ENCODE measurements at places on chromosomes 12 and 14.

GRCh38 chr12:121128908-121129810 is 3.5 kb upstream of the P2RX7 start:
- peak; percentile 93 for DNase-seq

DNA sequence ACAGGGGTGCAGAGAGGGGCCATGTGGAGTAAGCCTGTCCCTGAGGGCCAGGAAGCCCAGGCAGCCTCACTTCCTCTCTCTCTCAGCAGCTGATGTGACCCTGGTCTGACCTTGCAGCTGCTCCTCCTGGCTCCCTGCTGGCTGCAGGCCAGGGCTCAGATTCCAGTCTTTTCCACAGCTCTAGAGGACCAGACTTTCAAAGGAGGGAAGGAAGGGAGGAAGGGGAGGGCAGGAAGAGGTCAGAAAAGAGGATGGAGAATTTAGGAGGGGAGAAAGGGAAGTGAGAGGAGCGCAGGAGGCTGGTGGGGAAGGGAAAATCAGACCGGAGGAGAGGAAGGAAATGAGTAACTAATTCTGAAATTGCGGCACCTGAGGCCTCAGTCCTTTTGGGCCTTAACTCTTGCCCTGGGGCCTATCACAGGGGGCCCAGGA is 40.9 kb upstream of the VASH1 start:
- no peak for DNase-seq

- DNase-seq = no peak
These were observed 45.6 kb downstream of the DDX11 start for GRCh38 chr12:31119192-31119802.

DNA sequence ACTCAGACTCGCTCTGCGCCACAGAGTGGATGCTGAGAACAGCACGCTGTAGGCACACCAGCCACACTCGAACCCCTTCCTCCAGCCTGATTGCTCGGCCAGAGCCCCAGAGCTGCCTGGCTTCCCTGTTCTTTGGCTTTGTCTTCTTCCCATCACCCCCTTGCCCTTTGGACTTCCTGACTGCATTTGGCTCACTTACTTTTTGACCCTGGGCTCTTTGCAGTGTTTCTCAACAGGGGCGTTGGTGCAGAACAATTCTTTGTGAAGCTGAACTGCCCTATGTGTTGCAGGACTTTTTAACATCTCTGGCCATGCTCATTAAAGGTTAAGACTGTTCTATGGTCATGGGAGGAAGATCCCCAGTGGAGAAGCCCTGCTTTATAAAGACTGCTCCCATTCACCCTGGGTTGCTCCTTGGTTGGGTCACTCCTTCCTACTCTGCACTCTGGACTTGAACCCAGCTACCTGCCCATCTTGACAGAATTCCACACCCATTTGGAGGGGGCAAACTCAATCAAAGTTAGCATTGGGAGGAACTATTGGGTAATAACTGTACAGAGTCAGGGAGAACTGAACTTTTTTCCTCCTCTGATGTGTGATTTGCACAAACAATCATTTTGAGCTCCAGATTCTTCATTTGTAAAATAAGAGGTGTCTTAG is 127.7 kb upstream of the PLEKHG7 start:
- DNase-seq = no peak

DNA sequence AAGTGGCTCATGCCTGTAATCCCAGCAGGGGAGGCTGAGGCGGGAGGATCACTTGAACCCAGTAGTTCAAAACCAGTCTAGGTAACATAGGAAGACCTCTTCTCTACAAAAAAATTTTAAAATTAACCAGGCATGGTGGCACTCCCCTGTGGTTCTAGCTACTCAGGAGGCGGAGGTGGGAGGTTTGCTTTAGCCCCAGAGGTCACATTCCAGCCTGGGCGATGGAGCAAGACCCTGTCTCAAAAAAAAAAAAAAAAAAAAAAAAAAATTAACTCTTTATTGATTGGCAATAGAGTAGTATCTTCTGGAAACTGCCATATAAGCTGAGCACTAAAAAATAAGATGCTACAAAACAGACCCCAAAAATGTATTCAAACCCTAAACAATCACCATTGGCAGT is 69.5 kb downstream of the LLPH start:
- no peak for DNase-seq

DNA sequence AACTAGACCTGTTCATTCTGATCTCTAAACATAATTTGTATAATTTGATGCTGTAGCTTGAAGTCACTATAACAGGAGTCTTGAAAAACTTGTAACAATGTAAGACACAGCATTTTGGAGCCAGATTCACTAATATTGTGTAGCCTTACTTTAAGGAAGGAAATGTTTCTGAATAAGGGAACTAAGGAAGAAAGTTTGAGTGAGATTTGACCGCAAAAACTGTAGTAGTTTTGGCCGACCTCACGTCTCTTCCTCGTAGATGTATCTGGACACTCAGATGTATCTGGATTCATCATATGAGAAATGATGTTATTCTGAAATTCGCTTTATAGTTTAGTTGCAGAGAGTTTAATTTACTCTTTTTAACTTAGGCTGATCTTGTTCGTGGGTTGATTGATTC is 13.9 kb upstream of the DNAH10 start:
- no peak for DNase-seq

Measured in activated CD8-positive, alpha-beta T cell treated with anti-CD3 and anti-CD28 coated beads for 36 hours (primary cell).